Psoas muscle (tissue), 8 donors: ENCODE measurements at places on chromosomes 1 and 21. TPM values are rescaled to one million over a fixed set of nuclear protein-coding genes. Genes with fewer than 3 reads are reported as not detected.

DNA sequence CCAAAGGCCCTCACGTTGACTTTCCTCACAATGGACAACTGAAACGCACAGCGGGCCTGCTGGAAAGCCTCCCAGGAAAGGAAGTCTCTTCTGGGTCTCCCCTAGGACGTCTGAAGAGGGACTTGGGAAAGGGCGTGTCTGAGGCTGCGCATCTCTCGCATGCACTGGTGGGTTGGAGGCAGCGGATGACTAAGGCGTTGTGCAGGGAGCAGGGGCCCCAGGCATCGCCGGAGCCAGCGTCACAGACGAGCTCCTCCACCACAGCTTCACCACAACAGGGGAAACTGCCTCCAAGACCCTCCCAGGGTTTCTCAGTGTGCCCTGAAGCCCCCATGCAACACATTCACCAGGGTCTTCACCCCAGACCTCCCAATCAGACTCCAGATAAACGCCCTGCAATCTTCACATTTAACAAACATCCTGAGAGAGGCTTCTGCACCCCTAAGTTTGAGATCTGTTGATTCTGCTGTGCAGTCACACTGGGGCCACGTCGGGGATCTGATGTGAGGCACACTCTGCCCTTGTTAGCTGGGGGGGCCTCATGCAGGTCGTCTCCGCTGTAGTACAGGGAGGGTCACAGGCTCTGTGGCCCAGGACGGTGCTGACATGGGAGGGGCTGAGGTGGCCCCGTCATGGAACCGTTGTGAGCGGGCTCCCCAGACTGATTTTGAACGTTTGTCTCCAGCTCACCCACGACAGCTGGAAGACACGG lies 7.0 kb upstream of the TFF1 start:
- H3K36me3 ChIP-seq: no peaks in the 10 kb centered on the region
- H3K4me1 ChIP-seq: no peaks in the 10 kb centered on the region
- no peak overlapping the region for H3K4me3 ChIP-seq
- H3K27me3 ChIP-seq: peaks cover 6% of the 10 kb centered on the region

The LMX1A gene
- not detected for total RNA-seq

DNA sequence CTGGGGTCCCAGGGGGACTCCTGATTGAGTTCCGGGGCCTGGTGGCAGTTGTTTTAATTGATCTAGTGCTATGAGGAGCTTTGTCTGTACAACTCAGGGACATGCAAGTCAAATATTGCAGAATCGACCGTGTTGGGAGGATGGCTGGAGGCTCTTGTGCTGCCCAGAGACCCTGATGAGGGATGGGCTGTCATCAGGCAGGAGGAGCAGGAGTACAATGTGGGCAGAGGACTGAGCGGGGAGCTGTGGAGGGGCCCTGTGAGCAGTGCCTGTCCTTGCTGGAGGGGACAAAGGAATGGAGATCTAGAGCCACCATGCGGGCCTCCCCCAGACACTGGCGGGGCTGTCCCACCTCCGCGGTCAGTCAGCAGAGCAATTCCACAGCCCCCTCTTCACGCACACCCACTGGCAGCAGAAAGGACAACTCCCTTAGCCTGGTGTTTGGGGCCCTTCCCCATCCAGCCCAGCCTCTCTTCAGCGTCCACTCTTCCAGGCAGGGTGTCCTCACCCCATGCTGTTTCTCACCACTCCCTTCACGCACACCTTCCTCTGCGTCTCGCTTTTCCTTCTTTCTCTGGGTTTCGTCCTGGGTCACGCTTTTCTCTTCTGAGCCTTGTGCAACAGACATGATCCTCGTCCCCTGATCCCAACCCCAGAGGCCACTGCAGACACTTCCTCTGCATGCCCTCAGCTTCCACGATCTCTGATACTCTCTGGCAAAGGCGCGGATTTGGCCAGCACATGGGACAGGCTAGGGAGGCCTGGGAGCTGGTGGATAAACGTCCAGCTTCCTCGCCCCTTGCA lies 122.6 kb downstream of the GRIK3 start:
- no peak overlapping the region for H3K4me3 ChIP-seq
- peaks cover 9% of the 10 kb centered on the region for H3K27me3 ChIP-seq
- no peaks in the 10 kb centered on the region for H3K4me1 ChIP-seq
- no peaks in the 10 kb centered on the region for H3K36me3 ChIP-seq

The GON4L gene
- total RNA-seq: 21.0 TPM

DNA sequence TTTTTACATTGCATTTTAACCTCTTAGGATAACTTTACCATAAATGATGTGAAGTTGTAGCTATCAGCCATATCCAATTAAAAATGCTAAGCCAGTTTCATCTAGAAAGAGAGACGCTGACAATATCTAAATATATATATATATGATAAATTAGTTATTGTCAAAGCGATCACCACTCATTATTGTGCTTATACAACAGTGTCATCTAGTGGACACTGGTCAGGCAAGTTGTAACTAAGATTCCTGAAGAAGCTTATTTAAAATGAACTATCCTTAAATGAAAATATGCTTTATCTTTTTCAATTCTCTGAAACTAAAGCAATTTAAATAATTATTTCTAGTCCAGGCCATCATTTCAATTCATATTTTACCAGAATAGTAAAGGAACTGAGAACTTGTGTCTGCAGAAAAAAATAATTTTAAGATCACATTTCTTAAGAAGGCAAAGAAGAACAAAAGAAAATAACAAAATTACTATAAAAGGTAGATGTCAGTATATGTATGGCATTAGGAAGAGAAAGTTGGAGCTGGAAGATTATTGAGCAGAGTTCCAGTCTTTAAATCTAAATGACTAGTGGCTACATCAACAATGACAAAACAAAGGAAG lies 193.3 kb upstream of the SNX7 start:
- no peaks in the 10 kb centered on the region for H3K4me1 ChIP-seq
- no peak overlapping the region for H3K27ac ChIP-seq
- no peaks in the 10 kb centered on the region for H3K27me3 ChIP-seq
- DNase-seq: no peak

- no peaks in the 10 kb centered on the region for H3K36me3 ChIP-seq
- H3K4me3 ChIP-seq: no peak overlapping the region
- H3K4me1 ChIP-seq: no peaks in the 10 kb centered on the region
- H3K27me3 ChIP-seq: no peaks in the 10 kb centered on the region
- DNase-seq: no peak
These were observed 78.1 kb upstream of the ZNF644 start for GRCh38 chr1:91099746-91100621.

DNA sequence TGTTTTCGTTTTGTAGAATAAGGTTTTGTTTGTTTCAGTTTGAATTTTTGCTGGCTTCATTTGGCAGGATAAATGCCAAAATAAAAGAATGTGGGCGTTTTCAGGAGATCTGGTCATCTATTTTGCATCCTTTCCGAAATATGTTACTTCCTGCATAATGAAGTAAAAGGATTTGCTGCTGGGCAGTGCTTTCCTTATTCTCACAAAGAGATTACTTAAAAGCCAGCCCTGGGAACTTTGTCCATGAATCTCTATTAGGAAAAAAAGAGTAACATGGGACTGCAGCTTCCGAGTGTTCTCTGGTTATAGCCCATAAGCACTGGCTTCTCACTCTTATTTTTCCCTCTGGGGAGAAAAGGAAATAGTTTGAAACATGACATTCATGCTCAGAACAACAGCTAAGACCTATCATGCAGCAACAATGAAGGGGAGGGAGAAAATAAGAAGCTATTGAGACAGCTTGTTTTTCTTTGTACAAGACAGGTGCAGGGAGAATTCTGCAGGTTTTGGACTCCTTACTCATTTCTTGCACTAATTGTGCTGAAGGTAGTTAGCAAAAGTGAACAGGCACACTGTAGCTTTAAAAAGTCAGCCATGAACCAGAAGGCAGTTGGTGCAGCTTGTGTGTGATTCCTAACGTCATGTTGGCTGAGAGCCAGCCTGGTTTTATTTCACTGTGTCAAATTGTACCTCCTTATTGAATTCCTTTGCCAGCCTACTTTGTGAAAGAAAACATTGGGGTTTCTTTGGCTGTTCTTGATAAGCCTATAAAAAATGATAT lies at the start of gene SAMD13:
Gene SAMD13 (plus strand): TSS at position 705 of the 781 bp plus-strand sequence. CDS start 1,527 bp downstream, outside the sequence.
- H3K4me3 ChIP-seq: peak within 1 kb of the TSS; percentile 96
- peak; percentile 65 for DNase-seq
- no peaks in the 10 kb centered on the region for H3K36me3 ChIP-seq
- peaks cover 31% of the 10 kb centered on the region for H3K4me1 ChIP-seq
- no peaks in the 10 kb centered on the region for H3K27me3 ChIP-seq

DNA sequence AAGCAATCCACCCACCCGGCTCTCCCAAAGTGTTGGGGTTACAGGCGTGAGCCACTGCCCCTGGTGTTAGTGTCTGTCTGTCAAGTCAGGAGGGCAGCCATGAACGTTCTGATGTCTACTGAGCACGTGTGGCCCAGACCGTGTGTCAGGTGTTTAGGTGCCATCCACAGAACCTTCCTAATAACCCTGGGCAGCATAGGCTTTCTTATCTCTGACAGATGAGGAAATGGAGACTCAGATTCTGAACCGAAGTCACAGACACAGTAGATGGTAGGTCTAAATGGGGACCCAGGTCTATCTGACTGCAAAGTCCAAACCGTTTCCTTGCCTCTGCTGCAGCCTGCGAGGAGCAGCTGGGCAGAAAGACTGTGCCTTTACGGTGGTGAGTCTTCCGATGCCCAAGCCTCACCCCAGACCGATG lies 622 bp upstream of the IL6R start:
- H3K4me1 ChIP-seq: peaks cover 28% of the 10 kb centered on the region
- no peak for DNase-seq
- peak overlapping the region; percentile 100 for H3K27ac ChIP-seq
- no peaks in the 10 kb centered on the region for H3K27me3 ChIP-seq
- H3K4me3 ChIP-seq: peak overlapping the region; percentile 98

- H3K4me1 ChIP-seq: no peaks in the 10 kb centered on the region
- H3K4me3 ChIP-seq: no peak overlapping the region
- H3K36me3 ChIP-seq: no peaks in the 10 kb centered on the region
- DNase-seq: no peak
- no peak overlapping the region for H3K27ac ChIP-seq
- H3K27me3 ChIP-seq: no peaks in the 10 kb centered on the region
These were observed 290.2 kb downstream of the LRRC40 start for GRCh38 chr1:69914976-69915765.

DNA sequence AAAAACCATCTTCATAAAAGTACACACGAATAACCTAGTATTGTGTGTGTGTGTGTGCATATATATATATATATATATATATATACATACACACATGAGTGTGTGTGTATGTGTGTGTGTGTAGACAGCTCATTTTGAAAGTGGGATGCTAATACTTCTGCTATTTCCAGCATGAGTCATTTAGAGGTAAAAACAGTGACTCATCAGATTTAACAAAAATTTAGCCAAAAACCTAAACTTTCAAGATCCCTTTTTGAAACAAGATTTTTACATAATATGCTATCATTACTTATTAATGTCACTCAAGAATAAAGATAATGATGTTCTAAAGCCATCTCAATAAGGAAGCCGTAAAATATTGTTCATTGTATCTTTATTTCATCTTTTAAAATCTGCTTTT lies 35.6 kb upstream of the ADGRL4 start:
- H3K4me3 ChIP-seq: no peak overlapping the region
- no peak overlapping the region for H3K27ac ChIP-seq
- H3K27me3 ChIP-seq: no peaks in the 10 kb centered on the region
- H3K4me1 ChIP-seq: no peaks in the 10 kb centered on the region
- no peak for DNase-seq
